ENCODE measurements at places on chromosomes 7 and 10. TPM values are rescaled to one million over a fixed set of nuclear protein-coding genes. Genes with fewer than 3 reads are reported as not detected.

GRCh38 chr7:10888861-10889260, 84.8 kb upstream of the PHF14 start:
- no peaks in the 10 kb centered on the region for H3K4me1 ChIP-seq
- no peak overlapping the region for H3K4me3 ChIP-seq
- no peak overlapping the region for H3K27ac ChIP-seq
- no peaks in the 10 kb centered on the region for H3K27me3 ChIP-seq
- H3K36me3 ChIP-seq: no peaks in the 10 kb centered on the region

The ANKRD30A gene
- polyA plus RNA-seq: not detected

DNA sequence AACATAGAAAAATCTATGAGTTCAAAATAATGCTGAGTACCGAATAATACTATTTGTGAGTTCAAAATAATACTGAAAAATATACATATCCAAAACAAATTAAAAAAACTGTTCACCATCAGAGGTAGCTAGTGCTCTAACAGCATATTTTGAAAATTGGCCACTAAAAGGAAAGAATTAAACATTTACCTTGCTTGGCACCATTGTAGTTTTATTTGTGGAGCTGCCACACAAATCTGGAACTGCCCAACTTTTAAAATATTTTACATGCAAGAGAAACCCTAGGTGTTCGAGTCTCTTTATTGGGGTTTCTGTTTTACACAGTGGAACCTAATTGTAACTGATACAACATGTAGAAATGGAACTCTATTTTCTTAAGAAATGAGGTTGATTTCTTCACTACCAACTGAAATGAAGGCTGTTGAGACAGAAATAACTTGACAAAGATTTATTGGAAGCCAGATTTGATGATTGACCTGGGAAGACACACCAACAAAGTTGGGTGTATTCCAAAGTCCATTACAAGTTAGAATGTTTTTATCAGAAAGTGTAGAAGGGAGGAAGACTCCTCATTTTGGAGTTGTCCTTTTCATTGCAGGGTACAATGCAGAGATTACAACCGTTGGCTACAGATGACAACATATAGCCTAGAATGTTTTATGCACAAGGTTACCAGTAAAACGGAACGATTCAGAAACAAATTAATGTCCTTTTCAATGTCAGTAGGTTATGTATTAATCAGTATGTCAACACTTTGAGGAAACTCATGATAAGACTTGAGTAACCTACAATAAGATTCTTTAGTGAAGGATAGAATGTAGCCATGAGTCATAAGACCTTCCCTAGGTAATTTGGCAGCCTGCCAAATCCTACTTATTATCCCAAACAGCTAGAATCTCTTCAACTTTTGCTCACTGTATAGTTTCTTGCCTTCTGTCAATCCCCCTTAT, 73.8 kb upstream of the PAPSS2 start:
- no peaks in the 10 kb centered on the region for H3K36me3 ChIP-seq
- peak; percentile 77 for DNase-seq
- no peak overlapping the region for H3K4me3 ChIP-seq
- no peaks in the 10 kb centered on the region for H3K27me3 ChIP-seq

The CYTH3 gene
- polyA plus RNA-seq: 20.2 TPM

GRCh38 chr7:37817996-37818720, 30.2 kb upstream of the NME8 start:
- no peaks in the 10 kb centered on the region for H3K27me3 ChIP-seq
- DNase-seq: peak; percentile 2
- no peaks in the 10 kb centered on the region for H3K36me3 ChIP-seq
- H3K27ac ChIP-seq: no peak overlapping the region
- H3K4me1 ChIP-seq: peaks cover 9% of the 10 kb centered on the region

- H3K4me3 ChIP-seq: no peak overlapping the region
- no peak for DNase-seq
- H3K27ac ChIP-seq: no peak overlapping the region
Measured at GRCh38 chr7:11749629-11750028, 82.4 kb downstream of the THSD7A start.

Measured in cardiac muscle cell (in vitro differentiated cells and primary cell).